NCI-H1092 treated with DMSO at 0.1 percent for 48 hours (cell line): ENCODE measurements at places on chromosomes 12 and 14.

DNA sequence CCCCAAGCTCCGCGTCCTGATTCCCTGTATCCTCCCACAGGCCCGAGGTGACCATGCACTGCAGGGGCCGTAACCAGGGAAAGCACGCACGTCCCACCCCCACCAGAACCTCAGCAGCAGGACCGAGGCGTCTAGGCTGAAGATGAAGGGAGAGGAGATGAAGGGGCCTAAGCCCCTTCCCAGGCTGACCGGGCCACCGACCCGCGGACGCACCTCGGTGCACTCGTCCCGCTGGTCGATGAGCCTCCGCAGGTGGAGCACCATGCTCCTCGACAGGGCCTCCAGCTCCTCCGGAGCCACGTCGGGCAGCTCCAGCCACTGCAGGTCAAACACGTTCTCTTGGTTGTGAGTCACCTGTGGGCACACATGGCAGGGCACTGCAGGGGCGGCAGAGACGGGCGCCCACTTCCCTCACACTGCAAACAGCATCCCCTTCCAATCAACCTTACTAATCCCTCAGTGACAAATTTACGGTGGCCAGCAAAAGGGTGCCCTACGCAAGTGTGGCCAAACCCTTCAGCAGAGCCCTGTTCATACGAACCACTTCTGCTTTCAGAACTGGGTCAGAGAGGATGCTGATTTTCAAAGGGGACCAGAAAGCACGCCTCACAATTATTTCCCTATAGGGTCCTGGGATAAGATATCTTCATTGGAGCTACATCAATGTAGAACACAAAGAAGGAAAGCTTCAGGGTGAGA, 77.8 kb downstream of the CCDC88C start:
- no peak for DNase-seq

DNA sequence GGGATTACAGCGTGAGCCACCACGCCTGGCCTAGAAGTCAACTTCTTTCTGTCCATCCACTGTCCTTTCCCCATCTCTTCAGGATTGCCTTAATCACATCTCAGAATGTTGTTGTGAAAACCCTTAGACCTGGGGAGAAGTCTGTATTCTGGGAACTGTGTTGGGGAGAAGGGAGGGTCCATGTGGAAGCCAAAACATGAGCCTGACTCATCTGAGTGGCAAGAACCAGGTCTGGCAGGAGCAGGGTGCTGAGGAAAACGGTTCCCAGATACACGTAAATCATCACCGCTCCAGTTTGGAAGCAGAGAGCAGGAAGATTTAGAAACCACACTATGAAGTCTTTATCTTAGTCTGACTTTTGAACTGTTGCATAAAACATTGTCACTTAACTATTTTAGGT, 245.6 kb upstream of the RGS6 start:
- DNase-seq = no peak

DNA sequence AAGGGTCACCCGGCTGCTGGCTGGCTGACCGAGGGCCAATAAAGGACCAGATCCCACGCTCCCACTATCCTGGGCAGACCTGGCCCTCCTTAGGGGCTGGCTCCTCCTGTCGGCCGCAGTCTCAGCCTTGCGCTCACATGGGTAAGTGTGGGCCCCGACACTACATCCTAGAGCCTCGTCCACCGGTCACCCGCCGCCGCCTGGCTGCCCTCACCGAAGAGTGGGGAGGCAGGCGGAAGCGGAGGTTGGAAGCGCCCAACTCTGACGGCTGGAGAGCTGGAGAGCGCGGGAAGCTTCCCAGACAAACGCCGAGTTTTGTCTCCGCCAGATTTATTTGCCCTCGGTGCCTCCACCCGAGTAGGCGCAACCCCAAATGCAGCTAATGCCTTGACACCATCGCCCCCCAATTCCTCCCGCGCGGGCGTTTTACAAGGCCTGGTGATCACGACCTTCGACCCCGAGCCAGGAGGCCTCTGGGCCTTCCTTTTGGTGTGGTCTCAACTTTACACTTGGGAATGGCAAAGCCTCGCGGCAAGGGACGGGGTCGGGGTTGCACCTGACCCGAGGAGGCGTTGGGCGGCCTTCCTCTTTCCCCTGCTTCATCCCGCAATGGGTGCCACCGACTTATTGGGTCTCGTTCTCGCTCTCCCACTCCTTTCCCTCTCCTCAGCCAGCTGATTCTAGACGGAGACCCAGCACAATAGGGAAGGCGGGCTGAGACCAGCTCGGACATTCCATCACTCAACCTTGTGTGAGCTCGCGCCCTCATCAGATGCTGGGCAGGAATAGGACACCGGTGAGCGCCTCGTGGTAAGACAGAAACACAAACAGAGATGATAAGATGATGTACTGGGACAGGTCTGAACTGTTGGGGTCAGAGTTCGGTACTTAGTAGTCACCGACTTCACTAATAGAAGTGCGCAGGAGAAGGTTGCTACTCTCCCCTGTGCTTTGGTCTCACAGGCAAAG, 78.3 kb upstream of the ANO4 start:
- DNase-seq = no peak

GRCh38 chr12:78442454-78442801, 422.1 kb upstream of the SYT1 start:
- DNase-seq = no peak

DNA sequence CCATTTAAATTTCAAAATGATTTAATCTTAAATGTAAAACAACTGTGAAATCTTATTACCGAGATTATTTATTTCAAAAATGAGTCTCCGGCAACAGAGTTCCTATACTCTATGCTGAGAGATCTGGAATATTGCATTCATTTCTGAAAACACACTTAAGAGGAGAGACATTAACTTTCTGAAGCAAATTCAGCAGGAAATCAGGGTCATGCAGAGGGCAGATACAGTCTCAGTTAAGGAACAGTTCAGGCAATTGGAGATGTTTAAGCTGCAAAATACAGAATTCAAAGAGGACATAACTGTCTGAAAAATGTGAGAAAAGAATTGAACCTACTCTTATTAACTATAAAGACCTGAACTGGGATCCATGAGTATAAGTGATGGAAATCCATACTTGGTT, 320.7 kb downstream of the PAWR start:
- no peak for DNase-seq

DNA sequence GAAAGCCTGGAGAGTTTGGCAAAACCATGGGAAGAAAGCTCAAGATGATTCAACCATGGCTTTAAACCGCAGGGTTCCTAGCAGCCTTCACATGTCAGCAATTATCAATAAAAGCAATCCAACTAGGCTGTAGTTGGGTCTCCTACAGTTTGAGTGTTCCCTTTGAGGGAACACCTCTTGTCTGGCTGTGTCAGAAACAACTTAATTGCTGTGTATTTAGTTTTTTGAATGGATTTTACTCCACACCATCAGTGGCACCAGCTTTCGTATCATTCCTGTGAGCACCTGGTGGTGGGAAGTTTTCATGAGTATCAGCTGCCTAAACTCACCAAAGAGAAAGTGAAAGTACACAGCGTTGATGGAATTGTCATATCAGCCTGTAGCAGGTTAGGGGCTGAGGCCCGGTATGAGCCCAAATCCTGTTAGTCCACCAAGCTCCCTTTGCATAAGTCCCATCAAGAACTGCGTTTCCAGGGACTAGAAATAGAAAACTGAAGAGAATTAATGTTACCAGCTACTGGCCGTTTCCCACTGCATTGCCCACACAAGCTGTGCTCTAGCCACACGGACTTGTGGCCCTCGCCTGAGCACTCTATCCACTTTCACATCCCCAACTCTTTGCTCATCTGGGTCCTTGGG, 10.9 kb upstream of the IL26 start:
- DNase-seq = no peak
